ENCODE measurements at places on chromosomes 1 and 21. TPM values are rescaled to one million over a fixed set of nuclear protein-coding genes. Genes with fewer than 3 reads are reported as not detected.

PPOX gene
- 33.2 TPM for total RNA-seq

CHRM3 gene
- not detected for total RNA-seq

OLIG2 gene
- total RNA-seq: not detected

RXFP4 gene
- not detected for total RNA-seq

USP1 gene
- 78.6 TPM for total RNA-seq

SAMSN1 gene
- total RNA-seq: 91.0 TPM

ASAP3 gene
- 0.63 TPM for total RNA-seq

POLR3C gene
- 29.7 TPM for total RNA-seq

OR6N1 gene
- not detected for total RNA-seq

TSPEAR gene
- total RNA-seq: not detected

BNIPL gene
- 0.98 TPM for total RNA-seq

OR2L8 gene
- total RNA-seq: not detected

PROK1 gene
- not detected for total RNA-seq

MYBPH gene
- total RNA-seq: not detected

IL6R gene
- total RNA-seq: 16.0 TPM

MPL gene
- total RNA-seq: not detected

ADAMTS4 gene
- total RNA-seq: 0.83 TPM

PADI1 gene
- not detected for total RNA-seq

RAB3B gene
- 0.03 TPM for total RNA-seq

OR14K1 gene
- total RNA-seq: not detected

TIE1 gene
- 0.45 TPM for total RNA-seq

ILDR2 gene
- total RNA-seq: 9.8 TPM

PLK3 gene
- total RNA-seq: 62.8 TPM

KLF17 gene
- not detected for total RNA-seq

ANKRD35 gene
- total RNA-seq: 0.33 TPM

S100A12 gene
- not detected for total RNA-seq

HEYL gene
- total RNA-seq: not detected

TNFRSF4 gene
- 237 TPM for total RNA-seq

TNNI3K gene
- 0.43 TPM for total RNA-seq

TMEM51 gene
- total RNA-seq: not detected

CD1B gene
- not detected for total RNA-seq

TMEM269 gene
- not detected for total RNA-seq

MYOG gene
- not detected for total RNA-seq

TMCC2 gene
- total RNA-seq: 1.8 TPM

PGD gene
- 84.3 TPM for total RNA-seq

MPZ gene
- 8.1 TPM for total RNA-seq

PSRC1 gene
- 28.7 TPM for total RNA-seq

SYT6 gene
- not detected for total RNA-seq

KRTAP19-3 gene
- total RNA-seq: not detected

RBM11 gene
- 0.38 TPM for total RNA-seq

TMEM59 gene
- total RNA-seq: 280 TPM

KLHL17 gene
- total RNA-seq: 28.6 TPM
